Mucosa of gallbladder (tissue), 1 donor: ENCODE measurements at places on chromosomes 1 and 21. TPM values are rescaled to one million over a fixed set of nuclear protein-coding genes. Genes with fewer than 3 reads are reported as not detected.

XPR1 gene
- 32.6 TPM for total RNA-seq

FAM78B gene
- 2.6 TPM for total RNA-seq

KDF1 gene
- total RNA-seq, result 20.8 TPM

OVAAL gene
- not detected for total RNA-seq

CYP4B1 gene
- total RNA-seq, result 6.7 TPM
